Peyer's patch (tissue), 4 donors: ENCODE measurements at places on chromosomes 16 and 17. TPM values are rescaled to one million over a fixed set of nuclear protein-coding genes. Genes with fewer than 3 reads are reported as not detected.

DNA sequence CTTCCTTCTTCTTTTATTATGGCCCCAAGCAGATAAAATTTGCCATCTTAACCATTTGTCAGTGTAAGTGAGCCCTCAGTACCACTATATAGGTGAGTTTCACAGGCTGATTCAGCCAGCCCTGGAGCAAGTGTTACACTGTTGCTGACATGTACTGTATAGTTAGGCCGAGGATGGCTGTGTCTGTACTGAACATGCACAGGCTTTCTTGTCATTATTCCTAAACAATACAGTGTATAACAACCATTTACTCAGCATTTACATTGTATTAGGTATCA is 53.7 kb downstream of the AMFR start:
- H3K4me1 ChIP-seq, result no peaks in the 10 kb centered on the region
- DNase-seq, result no peak
- H3K27me3 ChIP-seq, result no peaks in the 10 kb centered on the region

The TP53TG3B gene
- not detected for total RNA-seq

The FAM20A gene
- not detected for total RNA-seq

- H3K4me3 ChIP-seq, result peak overlapping the region; percentile 6
- H3K27me3 ChIP-seq, result no peaks in the 10 kb centered on the region
- peak overlapping the region; percentile 36 for H3K27ac ChIP-seq
- no peaks in the 10 kb centered on the region for H3K4me1 ChIP-seq
Measured at GRCh38 chr17:15257258-15257788, 7.8 kb downstream of the PMP22 start.

GRCh38 chr17:15334266-15334665 is 7.1 kb downstream of the TEKT3 start:
- no peaks in the 10 kb centered on the region for H3K27me3 ChIP-seq
- no peak overlapping the region for H3K4me3 ChIP-seq
- DNase-seq, result no peak
- no peaks in the 10 kb centered on the region for H3K36me3 ChIP-seq
- no peaks in the 10 kb centered on the region for H3K4me1 ChIP-seq

DNA sequence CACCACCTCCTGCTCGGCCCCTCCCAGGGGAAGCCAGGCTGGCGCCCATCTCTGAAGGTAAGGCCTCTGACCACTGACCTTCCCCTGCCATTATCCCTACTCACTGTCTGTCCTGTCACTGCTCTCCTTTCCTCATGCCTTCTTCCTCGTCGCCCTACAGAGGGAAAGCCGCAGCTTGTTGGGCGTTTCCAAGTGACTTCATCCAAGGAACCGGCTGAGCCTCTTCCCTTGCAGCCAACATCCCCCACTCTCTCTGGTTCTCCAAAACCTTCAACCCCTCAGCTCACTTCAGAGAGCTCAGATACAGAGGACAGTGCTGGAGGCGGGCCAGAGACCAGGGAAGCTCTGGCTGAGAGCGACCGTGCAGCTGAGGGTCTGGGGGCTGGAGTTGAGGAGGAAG is 3.0 kb downstream of the COA3 start:
- no peaks in the 10 kb centered on the region for H3K36me3 ChIP-seq
- no peak overlapping the region for H3K27ac ChIP-seq
- no peaks in the 10 kb centered on the region for H3K4me1 ChIP-seq
- no peaks in the 10 kb centered on the region for H3K27me3 ChIP-seq

The CDRT15 gene
- not detected for total RNA-seq
